ENCODE measurements at places on chromosomes 3 and 15.

DNA sequence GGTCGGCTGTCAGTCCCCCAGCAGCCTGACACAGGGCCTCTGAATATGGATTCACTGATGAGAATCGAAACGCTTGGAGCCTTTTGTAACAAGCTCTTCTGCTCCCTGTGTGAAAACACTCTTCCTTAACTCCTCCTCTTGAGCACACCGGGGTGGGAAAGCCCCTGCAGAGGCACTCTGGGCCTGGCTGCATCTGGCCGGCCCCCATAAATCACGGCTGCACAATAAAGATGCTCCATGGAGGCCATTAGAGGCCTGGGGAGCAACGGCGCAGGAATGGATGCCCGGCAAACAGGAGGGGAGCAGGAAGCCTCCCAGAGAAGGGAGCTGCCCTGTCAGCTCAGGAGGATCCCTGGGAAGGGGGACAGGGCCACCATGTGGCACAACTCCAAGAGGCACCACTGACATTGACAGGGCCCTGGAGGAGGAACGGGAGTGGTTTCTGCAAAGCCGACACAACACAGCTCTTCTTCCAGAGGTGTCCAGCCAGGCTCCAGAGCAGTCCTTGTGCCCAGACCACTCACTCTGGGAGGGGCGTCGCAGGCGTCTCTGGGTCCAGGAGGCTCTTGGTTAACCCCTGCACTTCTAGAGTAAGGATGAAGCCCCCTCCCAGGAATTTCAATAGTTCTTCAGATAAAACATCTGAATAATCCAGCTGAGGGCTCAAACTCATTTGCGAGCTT is 509.3 kb upstream of the PPP2R3A start:
- no peak for DNase-seq

DNA sequence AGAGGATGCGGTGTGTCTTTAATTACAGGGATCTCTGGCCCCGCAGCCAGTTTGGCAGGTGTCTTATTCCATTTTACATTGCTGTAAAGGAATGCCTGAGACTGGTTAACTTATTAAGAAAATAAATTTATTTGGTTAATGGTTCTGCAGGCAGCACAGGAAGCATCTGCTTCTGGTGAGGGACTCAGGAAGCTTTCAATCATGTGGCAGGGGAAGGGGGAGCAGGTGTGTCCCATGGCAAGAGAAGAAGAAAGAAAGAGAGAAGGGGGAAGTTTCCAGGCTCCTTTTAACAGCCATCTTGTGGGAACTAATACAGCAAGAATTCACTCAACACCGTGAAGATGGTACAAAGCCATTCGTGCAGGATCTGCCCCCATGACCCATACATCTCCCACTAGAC is 128.0 kb upstream of the CRBN start:
- no peak for DNase-seq

DNA sequence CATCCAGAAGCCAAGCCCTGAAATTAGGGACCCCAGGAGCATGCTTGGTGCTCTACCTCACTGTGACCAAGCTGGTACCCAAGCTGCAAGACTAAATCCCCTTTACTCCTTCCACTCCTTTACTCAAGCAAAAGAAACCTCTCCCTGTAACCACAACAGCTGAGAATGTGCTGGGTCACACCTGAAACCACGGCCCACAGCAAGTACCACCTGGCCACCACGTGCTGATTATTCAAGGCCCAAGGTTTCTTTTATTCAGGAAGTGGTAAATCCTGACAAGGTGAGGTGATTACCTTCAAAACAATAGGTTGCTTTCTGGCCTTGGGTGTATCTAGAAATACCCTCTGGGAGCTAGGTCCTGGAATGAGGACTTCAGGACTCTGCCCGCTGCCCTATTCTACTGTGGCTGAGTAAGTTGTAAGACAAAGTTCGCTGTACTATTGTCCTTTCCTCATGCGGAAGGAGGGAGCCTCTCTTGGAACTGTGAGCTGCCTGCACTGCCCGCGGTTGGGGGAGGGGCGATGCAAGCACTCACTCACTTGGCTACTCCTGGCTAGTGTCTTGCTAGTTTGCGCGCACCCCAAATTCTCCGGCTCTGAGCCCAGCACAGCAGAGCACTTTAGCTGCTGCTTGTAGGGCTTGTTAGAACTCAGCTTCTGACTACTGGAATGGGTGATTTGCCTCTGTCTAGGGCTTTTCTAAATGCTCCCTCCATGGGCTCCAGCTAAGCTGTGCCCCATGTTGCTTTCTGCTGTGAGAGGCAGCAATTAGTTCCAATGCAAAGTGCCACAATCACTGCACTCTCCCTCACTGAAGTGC is 487.1 kb upstream of the CNTN3 start:
- no peak for DNase-seq

DNA sequence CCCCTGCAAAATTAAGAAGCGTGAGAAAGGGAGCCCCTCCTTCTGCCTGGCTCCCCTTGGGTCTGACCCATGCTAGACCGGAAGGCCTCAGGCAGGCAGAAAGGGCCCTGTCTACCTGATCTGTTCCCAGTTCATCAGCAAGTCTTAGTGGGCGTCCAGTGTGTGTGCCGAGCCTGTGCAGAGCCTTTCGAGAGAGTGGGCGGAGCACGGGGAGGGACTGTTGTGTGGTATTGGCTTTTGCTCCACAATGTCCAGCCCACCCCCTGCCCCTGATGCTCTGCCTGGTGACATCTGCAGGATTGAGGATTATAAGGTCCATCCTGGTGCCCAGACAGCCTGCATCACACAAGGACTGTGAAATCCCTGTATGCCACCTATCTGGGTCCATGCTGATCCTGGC is 82.9 kb downstream of the CHDH start:
- no peak for DNase-seq

DNA sequence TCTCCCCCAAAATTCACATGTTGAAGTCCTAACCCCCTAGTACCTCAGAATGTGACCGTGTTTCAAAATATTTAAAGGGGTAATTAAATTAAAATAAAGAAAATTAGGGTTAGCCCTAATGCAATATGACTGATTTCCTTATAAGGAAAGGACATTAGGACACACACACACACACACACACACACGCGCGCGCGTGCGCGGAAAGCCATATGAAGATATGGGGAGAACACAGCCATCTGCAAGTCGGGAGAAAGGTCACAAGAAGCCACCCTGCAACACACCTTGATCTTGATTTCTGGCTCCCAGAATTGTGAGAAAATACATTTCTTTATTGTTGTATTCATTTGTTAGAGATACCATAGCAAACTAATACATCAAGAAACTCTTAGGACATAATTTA is 54.6 kb upstream of the STXBP5L start:
- DNase-seq = no peak

- peak; percentile 32 for DNase-seq
These were observed 67.6 kb downstream of the FNDC3B start for GRCh38 chr3:172106989-172107388.

DNA sequence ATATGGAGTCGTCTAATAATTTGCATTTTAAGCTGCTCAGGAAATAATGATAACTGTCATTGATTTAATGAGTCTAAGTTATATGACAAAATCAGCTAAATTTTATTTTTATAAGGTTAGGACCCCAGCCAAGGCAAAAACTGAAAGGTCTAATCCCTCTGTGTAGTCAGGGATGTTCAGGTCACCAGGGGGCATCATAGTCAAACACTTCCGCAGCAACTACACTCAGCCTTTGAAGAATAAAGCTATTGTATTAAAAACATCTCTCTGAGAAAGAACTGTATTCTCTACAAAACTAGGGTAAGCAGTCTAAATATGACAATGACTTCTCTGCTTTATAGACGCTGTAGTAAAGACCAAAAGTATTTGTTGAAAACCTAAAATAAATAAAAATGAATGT is 15.0 kb downstream of the INTS14 start:
- DNase-seq = no peak

- no peak for DNase-seq
These were observed 35.1 kb downstream of the HMG20A start for GRCh38 chr15:77455696-77456321.

DNA sequence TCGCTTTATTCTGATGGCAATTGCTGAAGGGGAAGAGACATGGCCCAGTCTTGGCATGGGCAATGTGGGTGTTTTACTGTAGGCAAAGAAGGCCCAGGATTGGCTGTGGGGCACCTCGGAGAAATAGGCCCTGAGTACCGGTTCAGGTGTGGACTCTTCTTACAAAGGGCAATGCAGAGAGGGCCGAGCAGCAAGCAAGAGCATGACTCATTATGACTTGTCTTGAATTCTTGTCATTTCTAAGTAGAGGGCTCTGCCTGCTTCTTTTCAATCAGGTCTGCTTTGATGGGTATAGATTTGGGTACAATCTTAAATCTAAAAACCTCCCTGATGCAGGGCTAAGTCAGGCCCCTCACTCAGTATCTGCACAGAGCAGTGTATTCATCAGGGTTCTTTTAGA is 14.8 kb upstream of the BUB1B start:
- no peak for DNase-seq

- DNase-seq = no peak
These were observed 80.3 kb downstream of the TFG start for GRCh38 chr3:100789579-100789978.

- no peak for DNase-seq
These were observed 80.9 kb upstream of the RASGRF1 start for GRCh38 chr15:79171320-79172031.

GRCh38 chr3:13002398-13003124 is 70.7 kb downstream of the IQSEC1 start:
- no peak for DNase-seq

GRCh38 chr3:153080778-153081240 is 81.2 kb upstream of the RAP2B start:
- DNase-seq = no peak

GRCh38 chr3:192273001-192273696 is 454.2 kb downstream of the FGF12 start:
- DNase-seq = no peak

DNA sequence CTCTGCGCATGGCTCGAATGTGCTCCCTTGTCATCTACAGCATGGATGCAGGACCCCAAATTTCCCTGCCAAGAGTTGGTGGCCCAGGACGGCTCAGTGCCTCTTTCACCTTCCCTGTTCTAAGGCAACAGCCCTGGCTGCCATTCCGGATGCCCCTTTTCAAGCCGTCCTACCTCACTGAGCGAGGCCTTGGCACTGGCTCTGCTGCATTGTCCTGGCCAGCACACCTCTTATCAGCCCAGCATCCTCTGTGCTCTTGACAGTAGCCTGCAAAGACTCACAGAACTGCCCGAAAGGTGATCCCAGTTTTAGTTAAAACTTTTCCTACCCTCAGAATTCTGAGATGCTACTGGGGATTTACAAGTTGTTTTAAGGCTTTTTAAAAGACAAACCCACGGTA is 122.0 kb downstream of the MECOM start:
- DNase-seq = no peak

GRCh38 chr3:154130540-154130939 is 9.3 kb downstream of the ARHGEF26 start:
- DNase-seq = no peak

- DNase-seq = no peak
These were observed 5.6 kb upstream of the ASB14 start for GRCh38 chr3:57298041-57298440.

DNA sequence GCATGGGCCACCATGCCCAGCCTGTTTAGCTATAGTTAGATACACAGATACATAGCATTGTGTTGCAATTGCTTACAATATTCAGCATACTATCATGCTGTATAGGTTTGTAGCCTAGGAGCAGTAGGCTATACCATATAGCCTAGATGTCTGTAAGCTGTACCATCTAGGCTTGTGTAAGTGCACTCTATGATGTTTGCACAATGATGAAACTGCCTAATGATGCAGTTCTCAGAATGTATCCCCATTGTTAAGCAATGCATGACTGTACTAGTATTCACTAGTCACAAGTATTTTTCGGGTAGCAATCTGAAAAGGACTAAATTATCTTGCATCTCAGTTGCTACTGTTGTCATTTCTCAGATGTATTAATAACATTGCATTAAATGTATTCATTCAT is 16.0 kb downstream of the PIGB start:
- no peak for DNase-seq

DNA sequence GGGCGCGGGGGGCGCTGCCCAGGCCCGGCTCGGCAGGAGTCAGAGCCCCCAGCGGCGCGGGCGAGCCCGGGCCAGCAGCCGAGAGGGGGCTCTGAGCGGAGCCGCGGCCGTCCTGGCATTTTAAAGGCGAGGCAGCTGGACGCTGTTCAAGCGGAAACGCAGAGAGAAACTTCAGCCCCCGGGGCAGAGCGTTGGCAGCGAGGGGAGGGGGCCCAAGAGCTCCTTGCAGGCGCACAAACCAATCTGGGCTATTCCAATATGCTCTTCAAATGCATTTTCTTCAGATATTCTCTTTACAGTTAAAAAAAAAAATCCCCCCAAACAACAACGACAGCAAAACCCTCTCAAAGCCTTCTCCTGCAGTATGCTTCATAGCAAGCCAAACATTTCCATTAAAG is at the start of gene CTXND1:
Gene CTXND1 (minus strand): TSS at position 93 of the 398 bp plus-strand sequence. CDS start 50,264 bp downstream, outside the sequence.
- DNase-seq = no peak

DNA sequence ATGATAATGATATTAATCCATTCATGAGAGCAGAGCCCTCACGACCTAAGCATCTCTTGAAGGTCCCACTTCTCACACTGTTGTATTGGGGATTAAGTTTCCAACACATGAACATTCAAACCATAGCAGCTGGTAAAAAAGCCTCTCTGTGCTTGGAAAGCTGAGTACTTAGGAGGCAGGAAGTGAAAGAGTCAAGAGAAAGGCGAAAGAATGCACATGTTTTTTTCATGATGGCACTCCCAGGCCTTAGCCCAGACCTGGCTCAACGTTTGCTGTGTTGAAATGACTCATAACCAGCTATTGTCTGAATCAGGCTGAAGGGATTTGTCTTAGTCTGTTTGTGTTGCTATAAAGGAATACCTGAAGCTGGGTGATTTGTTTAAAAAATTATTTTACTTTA is 84.4 kb upstream of the RGMA start:
- no peak for DNase-seq

GRCh38 chr3:121998611-121999473 is 23.2 kb downstream of the ILDR1 start:
- peak; percentile 32 for DNase-seq

GRCh38 chr3:12049675-12050074 is 45.5 kb downstream of the SYN2 start:
- DNase-seq = no peak

DNA sequence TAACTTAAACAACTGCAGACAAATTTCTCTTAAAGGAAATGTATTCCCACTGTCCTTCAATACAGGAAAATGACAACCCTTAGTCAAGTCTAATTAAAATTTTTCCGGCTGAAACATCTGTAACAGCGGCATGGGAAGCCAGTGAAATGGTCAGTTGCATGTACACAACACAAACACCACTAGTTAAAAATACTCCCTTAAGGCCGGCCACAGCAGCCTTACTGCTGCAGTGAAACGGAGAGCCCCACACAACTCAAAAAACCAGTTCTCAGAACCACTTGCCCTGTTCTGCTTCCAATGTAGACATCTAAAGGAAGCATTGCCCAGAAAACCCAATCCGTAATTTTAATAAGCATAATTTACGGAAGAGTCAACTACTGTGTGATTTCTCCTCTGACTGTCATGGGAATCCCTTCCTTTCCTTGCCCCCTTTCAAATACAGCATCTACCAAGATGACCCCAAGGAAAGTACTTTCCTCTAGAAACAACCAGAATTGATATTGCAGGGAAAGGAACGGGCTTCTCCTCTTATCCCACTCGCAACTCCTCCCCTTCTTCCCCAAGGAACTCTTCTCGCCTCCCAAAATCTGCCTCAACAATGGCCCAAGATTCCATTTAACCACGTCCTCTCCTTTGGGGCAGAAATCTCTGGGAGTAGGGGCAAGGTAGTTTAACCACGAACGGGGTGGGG is 1.6 kb downstream of the FBN1 start:
- DNase-seq = no peak

All from stimulated activated naive B cell treated with anti-CD40 and anti-IgM and Interleukin-4, amounts not matched to agents 10 μg/mL and 1 μg/mL and 100 μg/mL, for 72 hours (primary cell).